ENCODE measurements at places on chromosomes 6 and 20. TPM values are rescaled to one million over a fixed set of nuclear protein-coding genes. Genes with fewer than 3 reads are reported as not detected.

DNA sequence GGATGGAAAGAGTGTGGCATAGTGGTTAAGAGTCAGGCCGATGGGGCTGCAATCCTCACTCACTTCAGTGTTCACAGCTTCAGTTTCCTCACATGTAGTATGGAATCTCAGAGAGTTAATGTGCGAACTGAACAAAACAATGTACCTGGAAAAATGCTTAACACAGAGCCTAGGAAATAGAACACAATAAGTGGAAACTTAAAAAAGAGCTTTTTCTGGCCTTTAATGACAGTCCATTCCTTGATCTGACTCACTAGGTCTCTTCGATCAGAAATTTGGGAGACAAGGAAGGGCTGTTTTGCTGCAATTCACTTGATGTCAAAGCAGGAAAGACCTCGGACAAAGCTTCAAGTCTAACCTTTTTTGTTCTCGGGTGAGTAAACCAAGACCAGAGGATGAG, 56.1 kb downstream of the KCNB1 start:
- H3K27me3 ChIP-seq = peaks cover 4% of the 10 kb centered on the region
- H3K36me3 ChIP-seq = no peaks in the 10 kb centered on the region
- no peak overlapping the region for H3K27ac ChIP-seq
- H3K4me3 ChIP-seq = no peak overlapping the region

DNA sequence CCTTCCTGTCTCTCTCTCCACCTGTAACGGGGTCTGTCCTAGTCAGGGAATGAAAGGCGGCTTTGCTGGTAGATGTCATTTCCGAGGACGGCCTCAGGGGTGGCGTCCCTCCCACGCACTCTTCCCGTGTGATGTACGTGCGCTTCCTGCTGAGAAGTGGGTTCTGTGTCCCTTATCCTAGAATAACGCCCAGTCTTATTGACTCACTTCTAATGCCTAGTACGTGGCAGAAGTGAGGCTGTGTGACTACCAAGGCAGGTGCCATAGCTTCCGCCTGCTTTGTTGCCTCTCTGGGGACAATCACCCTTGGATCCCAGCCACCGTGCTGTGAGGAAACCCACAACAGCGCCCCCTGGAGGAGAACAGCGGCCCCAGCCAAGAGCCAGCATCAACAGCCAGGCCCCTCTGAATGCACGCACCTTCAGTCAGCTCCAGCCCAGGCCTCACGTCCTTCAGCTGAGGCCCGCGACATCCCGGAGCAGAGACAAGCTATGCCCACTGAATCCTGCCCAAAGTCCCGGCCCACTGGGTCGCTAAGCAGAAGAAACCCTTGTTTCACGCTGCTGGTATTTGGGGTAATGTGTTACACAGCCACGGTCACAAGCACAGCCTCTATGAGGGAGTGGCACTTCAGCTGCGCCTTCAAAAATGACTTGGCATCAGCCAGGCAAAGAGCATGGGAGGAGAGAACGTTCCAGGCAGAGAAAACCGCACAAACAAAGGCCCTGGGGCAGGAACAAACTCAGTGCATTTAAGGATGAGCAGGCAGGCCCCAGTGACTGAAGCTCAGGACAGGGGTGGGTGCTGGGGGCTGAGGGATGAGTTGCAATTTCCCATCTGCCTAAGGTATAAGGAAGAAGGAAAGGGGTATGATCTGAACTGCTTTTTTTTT, 224.2 kb downstream of the NFATC2 start:
- H3K27me3 ChIP-seq = no peaks in the 10 kb centered on the region
- H3K27ac ChIP-seq = no peak overlapping the region
- no peaks in the 10 kb centered on the region for H3K36me3 ChIP-seq
- no peak for DNase-seq
- no peak overlapping the region for H3K4me3 ChIP-seq
- H3K4me1 ChIP-seq = no peaks in the 10 kb centered on the region

DNA sequence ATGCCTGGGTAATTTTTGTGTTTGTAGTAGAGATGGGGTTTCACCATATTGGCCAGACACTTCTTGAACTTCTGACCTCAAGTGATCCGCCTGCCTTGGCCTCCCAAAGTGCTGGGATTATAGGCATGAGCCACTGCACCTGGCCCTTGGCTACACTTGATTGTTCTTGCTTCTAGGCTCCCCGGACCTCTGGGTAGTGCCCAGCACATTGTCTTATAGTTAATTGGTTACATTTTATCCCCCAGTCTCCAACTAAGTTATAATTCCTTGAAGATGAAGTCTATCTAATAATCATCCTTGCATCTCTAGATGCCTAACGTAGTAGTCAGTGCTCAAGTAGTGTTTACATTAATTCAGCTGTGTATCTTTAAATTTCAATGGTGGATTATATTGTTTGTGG, 11.8 kb downstream of the SMPDL3A start:
- no peaks in the 10 kb centered on the region for H3K36me3 ChIP-seq
- no peaks in the 10 kb centered on the region for H3K4me1 ChIP-seq
- H3K27ac ChIP-seq = no peak overlapping the region
- DNase-seq = no peak
- no peak overlapping the region for H3K4me3 ChIP-seq

DNA sequence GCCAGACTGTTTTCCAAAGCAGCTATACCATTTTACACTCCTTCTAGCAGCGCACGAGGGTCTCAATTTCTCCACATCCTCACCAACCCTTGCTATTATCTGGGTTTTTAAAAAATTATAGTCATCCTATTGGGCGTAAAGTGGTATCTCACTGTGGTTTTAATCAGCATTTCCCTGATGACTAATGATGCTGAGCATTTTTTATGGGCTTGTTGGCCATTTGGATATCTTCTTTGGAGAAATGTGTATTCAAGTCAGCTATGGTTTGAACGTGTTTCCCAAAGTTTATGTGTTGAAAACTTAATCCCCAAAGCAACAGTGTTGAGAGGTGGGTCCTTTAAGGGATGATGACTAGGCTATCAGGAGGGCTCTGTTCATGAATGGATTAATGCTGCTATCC, 6.7 kb downstream of the MCUR1 start:
- H3K27ac ChIP-seq = no peak overlapping the region

DNA sequence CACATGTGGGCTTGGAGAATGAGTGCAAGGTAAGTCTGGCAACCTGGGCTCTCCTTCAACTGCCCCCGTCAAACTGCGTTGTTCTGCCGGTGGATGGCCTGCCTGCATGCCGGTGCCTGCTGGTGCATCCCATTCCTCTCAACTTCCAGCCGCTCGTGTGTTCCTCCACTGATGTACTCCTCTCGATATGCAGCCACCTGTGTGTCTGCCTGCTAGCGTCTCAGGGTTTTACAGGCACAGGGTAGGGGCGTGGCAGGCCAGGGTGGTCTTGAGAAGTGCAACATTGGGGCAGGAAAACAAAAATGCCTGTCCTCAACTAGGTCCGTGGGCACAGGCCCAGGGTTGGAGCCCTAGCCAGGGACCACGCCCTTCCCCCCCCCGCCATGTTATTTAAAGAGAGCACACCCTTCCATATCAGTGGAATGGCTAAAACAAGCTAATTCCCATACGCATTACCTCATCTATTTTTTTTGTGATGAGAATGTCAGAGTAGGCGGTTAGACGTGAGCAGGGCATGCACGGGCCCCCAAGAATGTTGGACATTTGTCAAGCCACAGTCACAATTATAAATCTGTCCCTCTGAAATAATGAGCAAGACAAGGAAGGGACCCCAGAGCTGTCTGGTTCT, 33.2 kb downstream of the SERPINB6 start:
- H3K4me1 ChIP-seq = peaks cover 31% of the 10 kb centered on the region
- H3K27ac ChIP-seq = no peak overlapping the region
- H3K27me3 ChIP-seq = no peaks in the 10 kb centered on the region
- no peak overlapping the region for H3K4me3 ChIP-seq
- no peak for DNase-seq

- no peak for DNase-seq
- H3K27me3 ChIP-seq = no peaks in the 10 kb centered on the region
- peaks cover 4% of the 10 kb centered on the region for H3K4me1 ChIP-seq
- H3K4me3 ChIP-seq = no peak overlapping the region
- H3K36me3 ChIP-seq = no peaks in the 10 kb centered on the region
Observed at GRCh38 chr20:1827974-1828785, 67.0 kb upstream of the SIRPA start.

DNA sequence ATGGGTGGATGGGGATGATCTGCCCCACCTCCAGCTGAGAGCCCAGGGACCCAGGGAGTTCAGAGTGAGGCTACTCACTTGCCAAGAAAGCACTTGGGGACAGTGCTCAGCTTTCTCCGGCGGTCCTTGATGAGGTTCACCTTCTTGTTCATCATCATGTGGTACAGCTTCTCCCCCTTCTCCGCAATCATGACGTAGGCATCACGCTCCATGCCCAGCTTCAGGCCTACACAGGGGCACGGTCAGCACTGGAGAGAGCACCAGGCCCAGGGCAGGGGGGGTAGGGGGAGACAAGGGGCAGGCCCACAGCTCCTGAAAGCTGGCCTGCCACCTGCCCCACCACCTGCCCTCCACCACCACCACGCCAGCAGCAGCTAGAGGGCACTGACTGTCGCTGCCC, 139.2 kb downstream of the PREX1 start:
- no peak for DNase-seq
- H3K4me1 ChIP-seq = no peaks in the 10 kb centered on the region
- no peaks in the 10 kb centered on the region for H3K27me3 ChIP-seq
- H3K4me3 ChIP-seq = no peak overlapping the region
- H3K27ac ChIP-seq = no peak overlapping the region

- no peak for DNase-seq
- H3K4me3 ChIP-seq = no peak overlapping the region
- H3K27me3 ChIP-seq = no peaks in the 10 kb centered on the region
- no peaks in the 10 kb centered on the region for H3K4me1 ChIP-seq
Observed at GRCh38 chr6:113205553-113205952, 651.6 kb upstream of the MARCKS start.

HAO1 gene
- not detected for total RNA-seq

OPN5 gene
- total RNA-seq = not detected

Data from GM12878 (cell line).